Stimulated activated CD8-positive, alpha-beta memory T cell treated with anti-CD3 and anti-CD28 coated beads, Interleukin-4, amount 100 ng/mL, for 1 hour (primary cell): ENCODE measurements at places on chromosomes 2 and 18.

DNA sequence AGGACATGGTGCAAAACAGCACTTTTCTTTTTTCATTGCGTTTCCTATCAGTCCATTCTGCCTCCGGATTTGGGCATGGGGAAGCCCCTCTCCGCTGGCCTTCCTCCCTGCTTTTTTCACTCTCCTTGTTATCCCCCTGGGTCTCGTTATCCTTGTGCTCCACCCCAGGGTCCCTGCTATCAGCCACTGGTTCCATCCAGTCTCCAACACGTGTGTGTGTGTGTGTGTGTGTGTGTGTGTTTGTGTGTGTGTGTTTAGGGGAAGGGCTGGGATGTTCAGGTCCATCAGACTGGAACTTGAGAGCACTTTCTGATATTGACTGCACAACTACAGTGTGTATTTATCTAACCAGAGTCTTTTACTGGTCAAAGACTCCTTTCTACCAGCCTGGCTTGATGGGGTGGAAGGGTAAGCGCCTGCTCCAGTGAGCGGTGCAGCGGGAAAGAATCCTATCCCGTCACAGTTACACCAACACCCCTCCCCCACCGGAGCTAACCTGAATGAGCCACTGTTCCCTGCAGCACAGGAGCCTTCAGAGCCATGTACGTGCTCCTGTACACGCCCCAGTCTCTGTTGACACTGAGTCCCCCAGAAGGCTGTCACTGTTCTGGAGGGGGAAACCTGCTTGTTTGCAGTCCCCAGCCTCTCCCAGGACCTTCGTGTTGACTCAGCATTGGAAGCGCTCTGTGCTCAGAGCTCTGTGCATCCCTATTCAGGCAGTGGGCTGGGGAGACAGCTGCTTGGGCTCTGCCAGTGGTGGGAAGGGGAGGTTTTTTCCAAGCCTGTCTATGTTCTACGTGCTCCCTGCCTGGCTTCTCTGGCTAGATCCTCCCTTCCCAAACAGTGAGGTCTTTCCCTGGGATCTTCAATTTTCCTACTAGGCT is 4.6 kb downstream of the INHA start:
- no peak for DNase-seq

DNA sequence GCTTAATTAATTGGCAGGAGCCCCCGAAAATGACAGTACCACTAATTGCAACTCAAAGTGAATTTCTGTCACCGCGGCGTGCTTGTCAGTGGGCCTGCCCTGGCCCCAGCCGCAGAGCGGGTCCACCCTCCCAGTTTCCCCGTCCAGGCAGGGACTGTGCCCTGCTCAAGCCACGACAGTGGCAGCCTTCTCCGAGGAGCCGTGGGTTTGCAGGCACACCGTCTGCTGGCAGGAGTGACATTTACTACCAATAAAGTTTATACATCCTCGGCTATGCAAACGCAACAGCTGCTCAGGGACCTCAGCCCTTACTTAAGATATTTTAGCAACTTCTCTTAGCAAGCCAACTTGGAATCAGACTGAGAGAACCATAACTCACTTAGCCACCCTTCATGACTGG is 112.7 kb downstream of the GBX2 start:
- no peak for DNase-seq

GRCh38 chr18:74819433-74820059 is 221.9 kb downstream of the ZNF407 start:
- DNase-seq, result no peak

DNA sequence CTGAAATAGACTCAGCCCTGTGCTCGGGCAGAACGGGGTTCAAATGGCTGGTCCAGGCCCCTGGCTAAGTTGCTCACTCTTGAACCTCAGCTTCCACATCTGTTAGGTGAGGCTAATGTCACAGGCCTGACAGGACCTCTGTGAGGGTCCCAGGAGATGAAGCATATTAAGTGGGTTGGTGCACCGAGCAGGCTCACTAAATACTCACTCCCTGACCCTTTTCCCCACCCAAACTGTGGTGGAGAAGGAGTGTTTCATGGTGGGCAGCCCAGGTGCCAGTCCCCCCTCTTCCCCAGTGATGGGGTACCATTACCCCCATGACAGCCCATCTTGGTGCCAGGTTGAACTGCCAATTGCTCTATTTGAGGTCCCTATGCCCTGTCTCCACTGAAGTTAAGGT is 286.0 kb downstream of the MYCN start:
- no peak for DNase-seq

DNA sequence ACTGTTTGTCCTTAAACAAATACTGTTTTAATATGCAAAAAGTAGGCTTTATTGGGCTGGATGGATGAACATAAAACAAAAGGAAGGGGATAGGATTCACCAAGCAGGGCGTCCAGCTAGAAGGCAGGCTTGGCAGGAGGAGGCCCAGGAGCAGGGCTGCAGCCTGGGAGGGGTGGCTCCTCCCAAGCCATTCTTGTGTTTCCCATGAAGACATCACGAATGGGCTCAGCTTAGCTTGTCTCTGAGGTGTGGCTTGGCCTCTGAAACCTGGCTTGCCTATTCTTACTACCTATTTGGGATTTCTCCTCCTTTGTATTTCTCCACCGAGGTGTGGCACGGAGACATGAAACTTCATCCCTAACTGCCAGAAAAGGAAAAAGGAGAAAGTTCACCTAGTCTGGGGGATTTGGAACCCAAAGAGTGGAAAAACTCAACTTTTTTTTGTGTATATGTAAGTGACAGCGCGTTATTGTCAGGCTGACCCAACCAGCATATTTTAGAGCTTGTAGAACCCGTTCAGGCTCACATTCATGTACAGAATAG is 481.9 kb upstream of the SPRED2 start:
- no peak for DNase-seq

DNA sequence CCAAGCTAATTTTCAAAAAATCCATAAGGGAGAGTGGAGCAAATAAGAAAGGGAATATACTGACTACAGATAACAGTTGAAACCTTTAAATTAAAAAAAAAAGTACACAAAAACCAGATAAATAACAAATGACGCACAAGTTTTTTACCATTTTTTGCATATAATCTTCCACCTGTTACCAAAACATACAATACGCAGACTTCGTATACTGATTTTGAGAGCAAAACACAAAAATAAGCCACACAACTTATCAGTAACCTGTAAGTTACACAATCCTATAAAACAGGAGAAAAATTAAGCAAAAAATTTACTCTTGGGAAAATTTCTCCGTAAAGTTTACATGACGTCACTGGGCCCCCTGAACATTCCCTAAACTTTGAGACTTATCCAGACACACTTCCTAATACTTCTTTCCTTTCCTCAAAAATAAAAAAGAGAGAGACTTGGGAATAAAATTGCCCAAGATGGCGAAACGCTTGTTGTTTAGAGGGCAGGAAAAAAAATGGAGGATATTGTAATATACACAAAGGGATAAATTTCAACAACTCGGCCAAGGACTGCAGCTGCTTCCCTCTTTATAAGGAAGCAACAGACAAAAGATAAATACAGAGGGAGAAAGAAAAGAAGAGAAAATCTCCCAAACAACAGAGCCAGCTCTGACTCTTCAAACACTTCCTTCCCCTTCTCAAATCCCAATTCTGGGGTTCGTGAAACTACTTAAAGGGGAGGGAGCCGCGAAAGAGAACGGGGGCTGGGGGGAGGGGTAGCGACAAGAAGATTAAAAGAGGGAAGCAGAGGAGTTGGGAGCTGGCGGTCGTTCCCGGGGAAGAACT is 1.6 kb downstream of the BAZ2B start:
- no peak for DNase-seq

- no peak for DNase-seq
These were observed 55.1 kb downstream of the MAP3K20 start for GRCh38 chr2:173130496-173131465.

DNA sequence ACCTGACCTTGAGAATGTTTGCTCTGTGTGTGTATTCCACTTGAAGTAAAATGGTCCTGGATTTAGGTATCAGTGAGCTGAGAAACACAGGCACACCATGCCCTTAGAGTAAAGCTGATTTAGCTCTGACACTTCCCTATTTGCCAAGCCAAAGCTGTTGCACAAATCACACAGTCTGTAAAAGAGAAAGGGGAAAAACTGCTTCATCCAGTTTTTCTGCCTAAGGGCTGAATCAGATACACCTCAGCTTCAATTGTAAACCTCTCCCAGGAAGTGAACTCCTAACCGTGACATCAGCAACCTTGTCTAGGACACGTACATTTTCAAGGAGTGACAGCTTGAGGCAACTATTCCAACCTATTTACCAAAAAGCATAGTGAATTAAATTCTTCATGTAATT is 150.4 kb downstream of the NR4A2 start:
- DNase-seq, result no peak

- no peak for DNase-seq
These were observed 1383.3 kb upstream of the CDH2 start for GRCh38 chr18:29560270-29560669.

GRCh38 chr2:38930600-38930999 is 40.9 kb downstream of the ARHGEF33 start:
- DNase-seq, result no peak

- no peak for DNase-seq
These were observed 3.4 kb upstream of the SP3 start for GRCh38 chr2:173968551-173968950.

DNA sequence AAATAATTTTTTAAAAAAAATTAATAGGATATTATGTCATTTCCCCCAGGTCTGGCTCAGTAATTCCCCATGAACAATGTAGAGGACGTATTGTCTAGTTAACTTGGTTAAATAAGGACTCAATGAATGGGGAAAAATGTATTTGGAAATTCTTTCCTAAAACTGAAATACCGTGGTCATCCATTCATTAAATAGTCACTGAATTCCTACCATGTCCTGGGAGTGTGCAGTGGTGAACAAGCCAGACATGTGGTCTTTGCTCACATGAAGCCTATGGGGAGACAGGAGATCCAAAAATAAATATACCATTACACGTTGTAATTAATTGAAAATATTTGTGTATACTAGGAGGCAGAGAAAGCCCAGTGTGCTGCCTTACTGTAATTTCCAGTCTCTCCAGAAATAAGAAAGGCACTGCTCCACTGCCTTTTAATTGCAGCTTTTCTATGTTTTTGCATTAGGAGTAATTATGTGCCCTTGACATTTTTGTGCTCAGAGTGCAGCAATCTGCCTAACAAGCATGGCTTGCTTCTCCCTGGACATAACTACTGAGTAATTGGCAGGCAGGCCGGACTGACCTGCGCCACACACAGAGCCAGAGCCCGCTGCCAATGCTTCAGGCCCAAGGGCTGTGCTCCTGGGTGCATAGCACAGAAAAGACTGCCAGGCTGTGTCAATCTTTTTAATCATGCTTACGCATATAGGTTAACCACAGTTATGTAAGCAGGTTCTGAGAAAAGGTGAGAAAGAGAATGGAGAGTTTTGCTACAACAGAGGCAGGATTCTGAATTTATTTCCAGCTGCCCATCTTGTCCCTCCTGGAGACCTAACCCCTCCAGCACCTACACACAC is 22.2 kb upstream of the TTC39C start:
- no peak for DNase-seq

DNA sequence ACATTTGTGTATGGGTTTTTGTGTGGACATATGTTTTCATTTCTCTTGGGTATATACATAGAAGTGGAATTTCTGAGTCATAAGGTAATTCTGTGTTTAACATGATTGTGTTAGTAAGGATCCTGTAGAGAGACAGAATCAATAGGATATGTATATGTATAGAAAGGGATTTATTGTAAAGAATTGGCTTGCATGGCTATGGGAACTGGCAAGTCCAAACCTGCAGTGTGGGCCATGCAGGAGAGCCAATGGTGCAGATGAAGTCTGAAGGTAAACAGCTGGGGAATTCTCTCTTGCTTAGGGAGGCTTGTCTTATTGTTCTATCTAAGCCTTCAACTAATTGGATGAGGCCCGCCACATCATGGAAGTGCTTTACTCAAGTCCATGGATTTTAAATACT is 39.2 kb upstream of the IL1R2 start:
- no peak for DNase-seq

DNA sequence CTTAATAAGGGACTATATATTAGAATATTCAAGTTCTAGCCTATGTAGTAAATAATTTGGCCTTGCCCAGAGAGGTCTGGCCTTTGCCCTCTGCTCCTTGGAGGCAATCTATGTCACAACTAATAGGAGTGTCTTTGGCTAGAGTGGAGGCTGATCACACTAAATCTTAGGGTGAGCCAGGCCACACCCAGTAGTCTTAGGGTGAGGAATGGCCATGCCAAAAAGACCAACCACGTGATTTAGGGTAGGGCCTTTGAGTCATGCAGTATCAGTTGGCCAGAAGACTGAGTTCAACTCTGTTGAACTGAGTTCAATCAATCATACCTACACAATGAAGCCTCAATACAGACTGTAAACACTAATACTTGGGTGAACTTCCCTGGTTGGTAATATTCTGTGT is 26.0 kb upstream of the FLACC1 start:
- DNase-seq, result no peak

GRCh38 chr2:239589833-239590232 is 189.0 kb upstream of the HDAC4 start:
- DNase-seq, result no peak

- DNase-seq, result peak; percentile 27
These were observed 208.0 kb downstream of the TFCP2L1 start for GRCh38 chr2:121076885-121077549.

- DNase-seq, result no peak
These were observed 26.6 kb upstream of the SEH1L start for GRCh38 chr18:12921178-12921577.
